ENCODE measurements at places on chromosomes 7 and 10.

DNA sequence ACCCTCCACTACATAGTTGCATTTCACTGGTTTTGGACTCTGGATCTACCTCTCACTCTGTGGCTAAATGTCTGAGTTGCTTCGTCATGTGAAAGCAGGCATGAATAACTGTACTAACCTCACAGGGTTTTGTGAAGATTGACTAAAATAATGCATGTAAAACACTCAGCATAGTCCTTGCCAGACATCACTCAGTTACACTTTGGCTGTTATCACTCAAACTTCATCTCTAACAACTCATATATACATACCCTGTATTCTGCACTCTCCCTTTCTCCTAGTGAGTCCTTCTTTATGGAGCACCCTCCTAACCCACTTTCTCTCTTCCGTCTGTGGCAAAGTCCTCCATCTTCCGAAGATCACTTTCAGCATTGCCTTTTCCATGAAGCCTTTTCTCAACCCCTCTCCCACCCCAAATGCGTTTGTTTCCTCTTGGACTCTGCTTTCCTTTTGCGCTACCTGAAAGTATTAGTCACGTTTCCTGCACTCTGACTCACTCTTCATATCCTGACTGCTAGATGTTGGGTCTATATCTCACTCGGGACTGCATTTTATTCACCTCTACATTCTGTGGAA, 72.6 kb downstream of the OSBPL3 start:
- no peak for DNase-seq

GRCh38 chr10:95178797-95179196, 15.2 kb upstream of the ACSM6 start:
- no peak for DNase-seq

DNA sequence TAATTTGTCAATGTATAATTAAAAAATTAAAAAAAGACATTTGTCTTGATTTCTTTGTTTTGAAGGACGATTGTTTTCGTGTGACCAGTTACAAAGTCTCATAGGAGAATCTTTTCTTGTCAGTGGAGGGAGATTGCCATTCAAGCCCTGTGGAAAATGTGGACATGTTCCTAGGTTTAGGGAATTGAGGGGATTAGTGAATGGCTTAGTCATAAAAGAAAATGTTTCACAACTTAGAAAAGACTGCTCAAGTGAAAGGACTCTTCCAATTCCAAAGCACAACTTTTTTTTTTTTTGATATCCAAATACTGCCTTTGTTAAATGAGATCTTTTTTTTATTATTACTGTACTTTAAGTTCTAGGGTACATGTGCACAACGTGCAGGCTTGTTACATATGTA, 140.7 kb upstream of the HABP2 start:
- no peak for DNase-seq

DNA sequence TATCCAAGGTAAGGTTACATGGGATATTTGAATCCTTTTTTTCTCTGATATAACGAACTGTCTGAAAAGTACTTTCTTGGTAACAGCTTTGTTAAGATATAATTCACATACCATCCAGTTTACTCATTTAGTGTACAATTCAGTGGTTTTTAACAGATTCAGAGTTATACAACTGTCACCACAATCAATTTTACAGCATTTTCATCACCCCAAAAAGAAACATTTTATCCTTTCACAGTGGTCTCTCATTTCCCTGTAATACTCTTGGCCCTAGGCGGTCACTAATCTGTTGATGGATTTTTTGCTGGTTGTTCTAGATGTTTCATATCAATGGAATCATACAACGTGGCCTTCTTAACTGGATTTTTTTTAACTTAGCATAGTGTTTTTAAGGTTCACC, 91.6 kb downstream of the GLCCI1 start:
- no peak for DNase-seq

- DNase-seq, result no peak
These were observed 29.6 kb downstream of the CAV1 start for GRCh38 chr7:116554436-116554835.

DNA sequence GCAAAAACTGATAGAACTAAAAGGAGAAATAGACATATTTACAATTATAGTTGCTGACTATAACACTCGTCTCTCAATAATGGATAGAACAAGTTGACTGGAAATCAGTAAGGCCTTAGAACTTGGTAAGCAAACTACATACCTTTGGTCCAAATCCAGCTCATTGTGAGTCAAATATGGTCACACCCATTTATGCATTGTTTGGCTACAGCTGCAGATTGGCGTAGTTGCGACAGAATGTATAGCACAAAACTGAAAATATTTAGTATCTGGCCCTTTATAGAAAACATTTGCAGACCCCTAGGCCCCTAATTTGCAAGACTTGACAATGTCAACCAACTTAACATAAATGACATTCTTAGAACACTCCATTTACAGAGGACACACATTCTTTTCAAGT, 103.6 kb upstream of the EGR2 start:
- DNase-seq, result no peak

- DNase-seq, result no peak
These were observed 57.3 kb upstream of the CCDC71L start for GRCh38 chr7:106717955-106718871.

DNA sequence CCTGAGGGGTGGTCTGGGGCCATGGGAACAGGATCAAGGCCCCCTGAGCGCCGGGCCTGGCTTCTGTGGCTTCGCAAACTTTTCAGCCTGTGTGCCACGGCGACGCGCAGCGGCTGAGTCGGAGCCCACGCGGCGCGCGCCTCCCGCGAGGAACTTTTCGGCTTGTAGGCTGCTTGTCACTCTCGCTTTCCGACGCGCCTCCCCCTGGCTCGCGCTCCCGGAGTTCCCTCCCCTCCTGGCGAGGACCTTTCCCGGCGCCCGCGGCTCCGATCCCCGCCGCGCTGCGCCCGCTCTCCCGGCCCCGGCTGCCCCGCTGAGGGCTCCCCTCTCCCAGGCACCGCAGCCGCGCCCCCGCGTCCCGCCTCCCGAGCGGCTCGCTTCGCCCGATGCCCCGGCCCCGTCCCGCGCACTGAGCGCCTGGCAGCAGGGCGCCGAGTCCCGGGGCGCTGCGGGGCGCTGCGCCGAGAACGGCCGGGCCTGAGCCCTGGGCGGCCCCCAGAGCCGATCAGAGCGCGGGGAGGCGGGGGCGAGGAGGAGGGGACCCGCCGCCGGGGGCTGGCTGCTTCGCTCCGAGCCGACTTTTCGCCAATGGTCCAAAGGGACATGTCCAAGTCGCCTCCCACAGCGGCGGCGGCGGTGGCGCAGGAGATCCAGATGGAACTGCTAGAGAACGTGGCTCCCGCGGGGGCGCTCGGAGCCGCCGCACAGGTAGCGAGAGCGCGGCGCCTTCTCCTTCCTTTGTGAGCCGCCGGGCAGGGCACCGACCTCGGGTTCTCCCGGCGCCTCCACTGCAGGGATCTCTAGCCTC, at the start of gene CACNB2:
Gene CACNB2, plus strand, starts transcription at position 276 of the 808 bp plus-strand sequence.
- DNase-seq, result no peak

DNA sequence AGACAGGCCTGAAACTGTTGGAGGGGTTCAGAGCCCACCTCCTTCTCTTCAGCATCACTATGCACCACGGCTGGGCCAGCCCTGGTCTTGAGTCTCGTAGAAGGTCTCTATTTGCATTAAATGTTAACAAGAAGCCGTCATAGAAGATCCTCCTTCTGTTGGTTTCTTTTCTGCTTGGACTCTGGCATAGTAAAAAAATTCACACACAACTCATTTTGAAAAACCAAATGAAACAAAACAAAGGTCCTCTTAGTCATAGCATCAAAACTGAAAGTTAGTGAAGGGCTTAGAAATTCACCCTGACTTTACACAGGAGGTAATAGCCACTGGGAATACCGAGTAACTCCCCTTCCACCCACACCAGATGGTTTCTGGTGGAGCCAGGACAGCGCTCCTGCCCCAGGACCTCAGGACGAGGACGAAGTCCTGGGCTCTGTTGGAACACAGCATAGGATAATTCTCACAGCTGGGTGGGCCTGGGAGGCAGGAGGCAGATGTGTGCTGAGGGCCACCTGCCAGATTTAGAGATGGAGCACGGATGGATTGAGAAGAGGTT, 248.4 kb upstream of the KLF6 start:
- DNase-seq, result no peak

DNA sequence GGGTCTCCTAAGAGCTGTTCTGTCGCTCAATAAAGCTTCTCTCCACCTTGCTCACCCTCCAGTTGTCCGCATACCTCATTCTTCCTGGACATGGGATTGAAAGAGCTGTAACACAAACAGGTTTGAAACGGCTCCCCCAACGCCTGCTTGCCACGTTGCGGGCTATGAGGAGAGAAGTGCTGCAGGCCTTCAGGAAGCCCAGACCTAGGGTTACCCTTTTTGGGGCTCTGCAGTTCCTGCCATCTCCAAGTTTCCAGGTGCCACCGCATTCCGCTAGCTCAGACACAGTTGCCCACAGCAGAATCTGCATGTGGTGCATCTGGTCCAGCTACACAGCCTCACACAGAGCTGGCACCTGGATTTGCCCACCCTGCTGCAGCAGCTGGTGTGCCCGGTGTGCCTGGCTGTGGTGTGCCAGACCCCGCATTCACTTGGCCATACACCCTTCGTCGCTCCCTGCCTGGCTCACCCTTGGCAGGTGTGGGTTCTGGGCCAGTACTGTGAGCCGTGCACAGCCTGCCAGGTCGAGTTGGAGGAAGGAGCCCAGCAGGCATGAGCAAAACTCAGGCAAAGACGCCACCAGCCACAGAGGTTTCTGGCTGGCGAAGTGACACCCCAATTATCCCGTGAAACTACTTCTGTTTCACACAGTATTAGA, 253.2 kb upstream of the SEMA3A start:
- no peak for DNase-seq

- DNase-seq, result no peak
These were observed 3.4 kb downstream of the CYP3A4 start for GRCh38 chr7:99780588-99780987.

DNA sequence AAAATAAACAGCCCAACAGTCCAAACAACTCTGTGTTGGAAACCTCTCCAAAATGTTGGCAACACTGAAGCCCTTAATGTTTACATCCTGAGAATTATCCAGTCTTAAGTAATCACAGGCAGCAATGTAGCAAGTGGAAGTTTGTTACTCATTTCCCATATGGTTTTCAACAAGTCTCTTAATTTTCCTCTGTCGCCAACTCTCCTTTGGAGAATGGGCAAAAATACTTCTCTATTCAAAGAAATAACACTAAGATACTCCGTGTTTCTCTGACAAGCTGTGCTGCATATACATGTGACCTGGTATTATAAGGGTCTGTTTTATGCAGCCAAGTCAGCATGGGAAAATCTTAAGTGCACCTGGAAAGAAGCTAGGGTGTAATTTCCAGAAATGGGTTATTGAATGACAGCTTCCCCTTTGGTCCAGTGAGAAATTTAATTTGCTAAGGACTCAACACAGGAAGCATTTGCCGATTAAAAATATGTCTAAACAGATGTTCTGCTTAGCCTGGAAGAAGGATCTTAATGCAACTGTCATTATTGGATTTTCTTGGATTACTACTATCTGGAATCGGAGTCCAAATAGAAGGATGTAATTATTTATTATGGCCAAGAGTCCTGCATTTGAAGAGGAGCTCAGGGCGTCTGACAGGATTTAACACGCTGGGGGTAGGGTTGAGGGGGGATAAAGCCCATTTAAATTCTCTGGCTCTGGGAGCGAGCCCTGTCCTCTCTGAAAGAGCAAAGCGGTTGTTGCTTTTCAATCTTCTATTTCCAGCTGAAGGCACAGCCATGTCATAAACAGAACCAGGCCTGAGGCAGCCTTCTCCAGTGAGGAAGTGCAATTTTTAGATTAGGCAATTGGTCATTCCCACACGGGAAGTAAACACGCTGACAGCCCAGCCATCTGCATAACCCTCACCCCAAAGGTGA, 73.1 kb downstream of the TLL2 start:
- no peak for DNase-seq

Data from NCI-H2029 (cell line).